ENCODE measurements at places on chromosomes 3 and 15.

DNA sequence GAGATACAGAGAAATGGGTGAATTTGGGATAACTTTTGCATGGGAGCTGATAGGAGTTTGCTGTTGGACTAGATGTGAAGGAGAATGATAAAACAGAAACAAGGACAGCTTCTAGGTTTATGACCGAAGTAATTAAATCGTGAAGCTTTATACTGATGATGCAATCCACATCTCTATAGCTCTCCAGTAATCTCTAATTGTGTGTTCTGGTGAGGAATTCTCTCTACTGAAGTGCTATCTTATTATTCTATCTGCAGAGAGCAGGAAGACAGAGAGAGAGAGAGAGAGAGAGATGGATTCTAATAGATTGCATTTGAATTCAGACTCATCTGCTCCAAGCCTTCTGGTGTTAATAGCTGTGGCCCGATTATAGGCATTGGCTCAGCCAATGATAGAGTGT is 113.5 kb upstream of the FRMD4B start:
- DNase-seq, result no peak

DNA sequence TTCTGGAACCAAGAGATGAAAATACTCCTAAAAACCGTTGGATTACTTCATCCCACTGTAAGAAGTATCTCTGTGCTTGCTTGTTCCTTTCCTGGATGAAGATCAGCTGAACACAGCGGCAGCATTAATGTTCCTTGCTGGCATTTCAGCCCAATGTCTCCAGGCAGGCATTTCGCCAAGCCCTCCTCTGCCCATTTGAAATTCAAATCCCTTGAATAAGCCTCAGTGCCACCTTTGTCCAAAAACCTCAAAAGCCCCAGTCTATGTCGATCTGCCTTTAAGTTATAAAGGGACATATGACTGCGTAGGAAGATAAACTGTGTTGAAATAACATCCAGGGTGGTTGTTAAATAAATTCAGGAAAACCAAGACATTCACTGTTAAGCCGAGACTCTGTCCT is 156.8 kb upstream of the PDZRN3 start:
- DNase-seq, result no peak

- DNase-seq, result no peak
These were observed 47.7 kb upstream of the PTX3 start for GRCh38 chr3:157388976-157389375.

DNA sequence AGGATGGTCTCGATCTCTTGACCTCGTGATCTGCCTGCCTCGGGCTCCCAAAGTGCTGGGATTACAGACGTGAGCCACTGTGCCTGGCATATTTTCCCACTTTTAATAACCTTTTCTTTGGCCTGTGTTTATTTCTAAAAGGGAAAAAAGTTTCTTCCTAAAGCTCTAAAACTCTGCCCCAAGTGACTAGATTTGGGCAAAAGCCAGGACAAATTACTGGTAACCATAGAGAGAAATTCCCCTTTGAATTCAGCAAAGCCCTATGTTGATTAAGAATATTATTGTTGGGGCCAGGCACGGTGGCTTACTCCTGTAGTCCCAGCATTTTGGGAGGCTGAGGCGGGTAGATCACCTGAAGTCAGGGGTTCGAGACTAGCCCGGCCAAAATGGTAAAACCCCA is 11.5 kb upstream of the TRPM7 start:
- no peak for DNase-seq

- no peak for DNase-seq
These were observed 55.1 kb upstream of the SPRED1 start for GRCh38 chr15:38197553-38197952.

DNA sequence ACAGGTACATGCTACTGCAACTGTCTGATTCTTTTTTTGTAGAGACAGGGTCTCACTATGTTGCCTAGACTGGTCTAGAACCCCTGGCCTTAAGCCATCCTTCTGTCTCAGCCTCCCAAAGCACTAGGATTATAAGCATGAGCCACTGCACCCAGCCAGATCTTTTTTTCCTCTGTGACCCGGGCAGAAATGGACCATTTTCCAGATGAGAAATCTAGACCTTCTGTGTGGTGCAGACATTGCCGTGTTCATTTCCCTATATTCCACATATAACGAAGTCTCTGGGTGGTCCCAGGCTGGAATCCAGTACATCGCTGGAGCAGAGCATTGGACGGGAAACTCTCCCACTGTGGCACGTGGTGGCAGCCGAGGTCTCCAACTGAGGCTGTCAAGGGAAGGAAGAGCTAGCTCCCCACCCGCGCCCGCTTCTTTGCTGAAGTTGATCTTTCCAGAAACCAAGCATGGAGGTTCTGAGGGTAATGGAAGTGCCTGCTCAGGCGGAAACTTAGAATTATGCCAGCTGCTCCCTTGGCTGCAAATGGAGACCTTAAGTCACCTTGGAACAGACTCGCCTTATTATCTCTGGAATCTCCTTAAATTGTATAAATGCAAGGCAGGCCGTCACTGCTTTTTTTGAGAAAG is 23.1 kb upstream of the TXNRD3 start:
- no peak for DNase-seq

DNA sequence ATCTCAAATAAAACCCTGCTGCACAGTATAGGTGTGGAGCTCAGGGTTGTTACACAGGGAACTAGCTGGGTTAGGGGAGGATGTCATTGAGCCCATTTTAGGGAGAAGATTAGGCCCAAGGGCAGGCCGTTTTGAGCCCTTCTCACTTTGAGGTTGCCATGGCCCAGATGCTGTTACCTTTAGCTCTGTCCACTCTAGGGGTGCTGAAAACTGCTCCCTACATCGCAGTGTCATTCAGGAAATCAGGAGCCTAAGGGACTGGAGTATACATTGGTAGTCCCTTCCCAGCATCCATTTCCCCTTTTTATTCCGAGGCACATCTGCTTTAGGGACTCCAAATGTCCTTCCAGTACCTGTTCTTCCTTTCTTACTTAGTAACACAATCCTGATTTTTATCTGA is 79.0 kb upstream of the SELENOK start:
- no peak for DNase-seq

DNA sequence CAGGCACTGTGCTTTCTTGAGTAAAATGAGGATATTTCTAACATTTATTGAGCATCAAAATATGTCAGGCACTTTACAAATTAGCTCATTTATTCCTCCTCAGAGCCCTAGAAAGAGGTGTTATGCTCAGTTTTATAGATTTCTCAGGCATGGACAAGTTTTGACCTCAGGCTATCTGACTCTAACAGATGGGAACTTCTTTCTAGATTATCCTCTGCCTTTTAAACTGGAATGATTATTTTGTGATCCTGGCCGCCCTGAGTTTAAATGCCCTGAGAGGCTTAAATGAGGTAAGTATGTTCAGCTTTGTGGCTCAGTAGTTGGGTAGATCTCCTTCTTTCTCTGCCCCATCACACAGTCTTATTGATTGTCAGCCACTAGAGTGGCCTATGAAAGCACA is 32.3 kb upstream of the ATP1B3 start:
- DNase-seq, result no peak

GRCh38 chr3:150917951-150918350 is 12.7 kb upstream of the MINDY4B start:
- no peak for DNase-seq

DNA sequence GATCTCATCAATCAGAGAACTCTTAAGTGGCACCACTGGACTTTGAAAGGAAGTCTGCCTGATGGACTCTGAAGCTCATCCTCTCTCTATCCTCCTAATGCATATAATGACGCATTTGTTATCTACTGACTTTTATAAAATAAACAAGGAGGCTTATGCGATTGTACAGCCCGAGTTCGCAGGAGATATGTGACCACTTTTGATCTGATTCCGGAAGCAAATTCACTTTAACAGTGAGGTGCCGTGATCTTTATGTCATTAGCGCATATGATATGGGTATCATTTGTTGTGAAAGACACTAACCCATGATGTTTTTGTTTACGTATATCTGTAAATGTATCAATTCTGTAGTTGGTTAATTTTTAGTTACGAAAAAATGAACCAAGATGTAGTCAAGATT is 427 bp upstream of the RNF111 start:
- no peak for DNase-seq

- DNase-seq, result no peak
These were observed 52.1 kb downstream of the TGFBR2 start for GRCh38 chr3:30658328-30659052.

GRCh38 chr15:49686599-49686998 is 65.8 kb downstream of the DTWD1 start:
- DNase-seq, result no peak

GRCh38 chr3:152176241-152176640 is 92.5 kb upstream of the MBNL1 start:
- DNase-seq, result no peak

DNA sequence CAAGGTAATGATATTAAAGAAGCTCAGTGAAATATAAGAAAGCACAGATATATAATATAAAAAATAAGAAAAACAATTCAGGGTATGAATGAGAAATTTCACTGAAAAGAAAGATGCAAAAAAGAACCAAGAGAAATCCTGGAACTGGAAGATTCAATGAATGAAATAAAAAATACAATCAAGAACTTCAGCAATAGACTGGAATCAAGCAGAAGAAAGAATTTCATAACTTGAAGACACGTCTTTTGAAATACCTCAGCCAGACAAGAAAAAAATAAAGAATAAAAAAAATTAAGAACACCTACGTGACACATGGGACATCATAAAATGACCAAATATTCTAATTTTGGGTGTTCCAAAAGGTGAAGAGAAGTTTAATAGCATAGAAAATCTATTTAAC is 104.6 kb upstream of the NEO1 start:
- no peak for DNase-seq

GRCh38 chr3:167851171-167851570 is 115.7 kb downstream of the SERPINI1 start:
- DNase-seq, result no peak

DNA sequence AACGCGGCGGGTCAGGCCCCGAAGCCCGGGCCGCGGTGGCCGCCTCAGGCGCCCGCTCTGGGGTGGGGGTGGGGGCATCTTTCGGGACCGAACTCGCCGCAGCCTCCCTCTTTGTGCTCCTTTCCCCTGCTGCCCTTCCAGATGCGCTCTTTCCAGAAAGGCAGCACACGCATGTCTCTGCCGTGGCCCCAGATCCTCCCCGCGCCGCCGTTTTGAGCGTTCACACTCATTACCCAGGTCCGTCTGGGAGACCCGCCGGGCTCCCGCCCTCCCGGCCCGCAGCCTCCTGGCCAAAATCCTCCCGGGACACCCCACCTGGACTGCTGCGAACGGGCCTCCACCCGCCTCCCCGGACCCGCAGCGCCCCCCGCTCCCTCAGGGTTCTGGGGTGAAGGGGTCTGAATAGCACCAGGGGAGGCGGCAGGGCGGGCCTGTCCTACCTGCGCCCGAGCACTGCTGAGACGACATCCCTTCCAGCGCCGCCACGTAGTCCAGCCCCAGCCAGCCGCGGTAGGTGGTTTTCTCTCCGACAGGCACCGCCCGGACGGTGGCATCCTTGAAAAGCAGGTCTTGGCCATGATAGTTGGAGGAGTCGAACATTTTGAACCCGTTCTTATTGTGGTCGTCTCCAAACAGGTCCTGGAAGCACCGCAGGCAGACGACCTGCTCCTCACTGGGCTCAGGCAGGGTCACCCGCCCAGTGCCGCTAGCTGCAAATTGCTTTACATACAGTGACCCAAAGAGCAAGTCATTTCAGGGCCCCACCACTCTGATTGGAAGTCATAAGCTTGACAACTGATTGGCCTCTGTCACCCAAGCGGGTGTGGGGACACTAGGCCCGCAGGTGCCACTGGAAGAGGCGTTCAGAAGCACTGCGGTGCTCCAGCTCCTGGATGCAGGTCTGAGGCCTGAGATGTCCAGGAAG is 25.9 kb downstream of the MELTF start:
- peak; percentile 21 for DNase-seq

GRCh38 chr15:48103647-48104046 is 17.1 kb upstream of the SLC24A5 start:
- DNase-seq, result no peak

DNA sequence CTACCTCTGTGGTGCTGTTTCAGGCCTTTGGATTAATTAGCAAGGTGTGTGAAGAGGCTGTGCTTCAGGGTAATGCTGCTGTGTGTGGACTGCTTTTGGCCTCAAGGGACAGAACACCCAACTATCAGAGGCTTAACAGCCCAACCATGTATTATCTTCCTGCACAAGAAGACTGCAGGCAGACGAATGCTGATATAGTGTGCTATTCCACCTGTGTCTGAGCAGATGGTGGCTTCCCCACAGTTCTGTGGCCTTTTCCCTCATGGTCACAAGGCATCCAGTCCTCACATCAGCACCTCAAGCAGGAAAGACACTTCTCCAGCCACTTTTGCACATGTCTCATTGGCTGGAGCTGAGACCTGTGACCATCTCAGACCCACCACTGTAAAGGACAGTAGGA is 76.6 kb downstream of the CHCHD6 start:
- DNase-seq, result no peak

DNA sequence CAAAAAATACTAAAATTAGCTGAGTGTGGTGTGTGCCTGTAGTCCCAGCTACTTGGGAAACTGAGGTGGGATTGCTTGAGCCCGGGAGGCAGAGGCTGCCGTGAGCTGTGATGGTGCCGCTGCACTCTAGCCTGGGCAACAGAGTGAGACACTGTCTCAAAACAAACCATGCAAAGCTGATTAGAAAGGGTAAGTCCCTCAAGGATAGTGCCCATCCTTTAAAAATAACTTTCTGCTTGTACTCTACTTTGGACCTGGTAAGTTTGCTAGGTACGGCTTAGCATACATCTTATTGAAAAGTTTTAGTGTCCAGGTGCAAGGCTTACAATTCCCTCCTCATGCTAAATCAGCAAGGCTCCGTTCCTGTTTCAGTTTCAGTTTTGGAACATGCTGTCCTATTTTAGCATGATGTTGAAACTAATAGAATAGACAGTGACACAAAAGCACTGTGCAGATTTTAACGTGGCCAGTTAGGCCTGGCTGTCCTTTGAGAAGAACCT is 21.4 kb downstream of the FEM1B start:
- no peak for DNase-seq

GRCh38 chr3:172717493-172718088 is 6.7 kb upstream of the NCEH1 start:
- DNase-seq, result no peak

GRCh38 chr15:91471468-91471867 is 371.4 kb downstream of the SV2B start:
- DNase-seq, result no peak

GRCh38 chr3:187733371-187733770 is 11.9 kb downstream of the BCL6 start:
- DNase-seq, result no peak

DNA sequence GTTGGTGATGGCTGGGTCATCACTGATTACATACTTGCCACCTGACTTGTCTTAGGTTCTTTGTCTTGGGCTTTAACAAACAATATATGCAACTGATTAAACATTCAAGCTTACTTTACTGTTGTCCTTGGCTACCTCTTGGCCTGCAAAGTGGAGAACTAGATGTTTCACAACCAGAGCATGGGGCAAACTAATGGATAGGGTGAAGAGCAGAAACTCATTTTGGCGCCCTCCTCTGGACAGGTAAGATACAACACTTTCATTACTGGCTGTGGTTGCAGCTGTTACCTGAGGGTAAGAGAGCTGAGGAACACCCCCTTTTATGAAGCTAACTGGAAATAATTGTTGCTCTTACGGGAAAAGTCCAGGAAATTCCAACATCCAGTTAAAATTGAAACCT is 262.1 kb downstream of the NAALADL2 start:
- no peak for DNase-seq
